Thymus (tissue), 14 donors: ENCODE measurements at places on chromosomes 4 and X.

- H3K36me3 ChIP-seq = peaks cover 3% of the 10 kb centered on the region
- H3K27ac ChIP-seq = no peak overlapping the region
These were observed 53.4 kb downstream of the CASP6 start for GRCh38 chr4:109649872-109650271.

- no peaks in the 10 kb centered on the region for H3K36me3 ChIP-seq
- H3K4me1 ChIP-seq = no peaks in the 10 kb centered on the region
- H3K27me3 ChIP-seq = no peaks in the 10 kb centered on the region
- no peak overlapping the region for H3K27ac ChIP-seq
- H3K4me3 ChIP-seq = no peak overlapping the region
These were observed 186.9 kb downstream of the STK32B start for GRCh38 chr4:5238173-5238572.

- H3K27ac ChIP-seq = no peak overlapping the region
- no peak overlapping the region for H3K4me3 ChIP-seq
- H3K4me1 ChIP-seq = no peaks in the 10 kb centered on the region
- no peaks in the 10 kb centered on the region for H3K27me3 ChIP-seq
These were observed 151.9 kb upstream of the PLAC1 start for GRCh38 chrX:134810211-134810610.

DNA sequence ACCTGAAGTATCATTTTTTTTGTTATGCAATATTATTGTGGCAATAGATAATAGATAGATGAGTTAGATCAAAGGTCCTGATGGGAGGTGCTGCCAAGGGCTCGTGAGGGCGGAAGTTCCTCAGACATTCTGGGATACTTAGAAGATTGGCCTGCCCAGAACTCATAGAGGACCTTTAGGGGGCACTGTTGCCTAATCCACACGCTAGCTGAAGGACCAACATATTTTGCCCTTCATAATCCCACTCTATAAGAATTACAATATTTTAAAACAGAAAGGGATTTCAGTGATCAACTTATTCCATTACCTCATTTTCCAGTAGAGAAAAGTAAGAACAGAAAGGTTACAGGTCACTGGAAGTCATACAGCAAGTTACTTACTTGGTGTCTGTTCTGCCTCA is 22.9 kb upstream of the COX7B2 start:
- DNase-seq = peak; percentile 10
- no peaks in the 10 kb centered on the region for H3K4me1 ChIP-seq
- H3K36me3 ChIP-seq = no peaks in the 10 kb centered on the region
- no peaks in the 10 kb centered on the region for H3K27me3 ChIP-seq

DNA sequence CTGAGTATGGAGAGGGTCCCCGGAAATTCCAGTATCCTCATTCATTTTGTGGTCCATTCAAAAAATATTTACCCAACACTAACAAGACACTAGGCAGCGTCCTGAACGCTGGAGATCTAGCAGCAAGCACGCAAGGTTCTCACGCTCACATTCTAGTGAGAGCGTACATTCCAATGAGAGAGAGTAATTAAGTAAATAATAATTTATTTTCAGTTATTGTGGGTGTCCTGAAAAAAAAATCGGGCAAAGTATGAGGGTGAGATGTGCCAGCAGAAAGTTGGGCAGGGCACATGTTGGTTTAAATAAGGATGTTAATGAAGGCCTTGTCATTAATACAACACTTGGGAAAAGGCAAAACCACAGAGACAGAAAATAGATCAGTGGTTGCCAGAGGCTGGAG is 4.0 kb upstream of the TMEM156 start:
- DNase-seq = no peak
- no peak overlapping the region for H3K27ac ChIP-seq
- no peaks in the 10 kb centered on the region for H3K36me3 ChIP-seq
- peaks cover 26% of the 10 kb centered on the region for H3K4me1 ChIP-seq
- H3K4me3 ChIP-seq = no peak overlapping the region

DNA sequence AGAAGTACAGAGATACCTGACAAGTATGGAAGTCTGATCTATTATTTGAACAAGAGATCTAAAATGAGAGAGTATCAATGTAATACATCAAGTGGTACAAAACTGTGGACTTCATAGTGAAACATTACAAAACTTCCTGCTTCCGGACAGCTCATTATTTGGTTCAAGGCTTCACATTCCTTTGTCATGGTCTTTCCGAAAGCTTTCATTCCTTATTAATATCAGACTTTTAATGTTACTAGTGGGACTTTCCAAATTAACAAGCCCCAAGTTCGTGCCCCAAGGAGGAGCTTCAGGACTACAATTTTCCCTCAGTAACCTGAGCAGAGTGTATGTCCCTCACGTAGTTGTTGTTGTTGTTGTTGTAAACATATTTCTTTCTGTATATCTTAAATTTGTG is 1.2 kb downstream of the CHIC2 start:
- H3K36me3 ChIP-seq = no peaks in the 10 kb centered on the region
- H3K27ac ChIP-seq = peak overlapping the region; percentile 88
- no peaks in the 10 kb centered on the region for H3K27me3 ChIP-seq
- DNase-seq = no peak

DNA sequence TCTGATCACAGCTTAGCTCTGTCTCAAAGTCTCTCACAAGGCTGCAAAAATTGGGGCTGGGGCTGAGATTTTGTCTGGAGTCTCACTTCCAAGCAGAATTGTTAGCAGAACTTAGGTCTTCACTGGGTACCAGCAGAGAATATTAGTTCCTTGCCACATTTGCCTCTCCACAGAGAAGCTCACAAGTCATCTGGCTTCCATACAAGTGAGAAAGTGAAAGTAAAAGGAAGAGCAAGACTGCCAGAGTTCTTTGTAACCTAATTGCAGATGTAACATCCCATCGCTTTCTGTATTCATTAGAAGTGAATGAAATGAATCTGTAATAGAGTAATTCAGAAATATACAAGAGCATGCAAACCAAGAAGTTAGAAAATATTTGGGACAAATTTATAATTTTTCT is 624.1 kb upstream of the GNPDA2 start:
- no peaks in the 10 kb centered on the region for H3K36me3 ChIP-seq
- no peaks in the 10 kb centered on the region for H3K4me1 ChIP-seq
- DNase-seq = no peak

- no peak overlapping the region for H3K27ac ChIP-seq
- no peak for DNase-seq
- no peak overlapping the region for H3K4me3 ChIP-seq
- H3K36me3 ChIP-seq = no peaks in the 10 kb centered on the region
- H3K4me1 ChIP-seq = peaks cover 77% of the 10 kb centered on the region
- no peaks in the 10 kb centered on the region for H3K27me3 ChIP-seq
These were observed 5.1 kb upstream of the WDR1 start for GRCh38 chr4:10121568-10122208.

GRCh38 chr4:16183604-16184003 is 42.7 kb downstream of the TAPT1 start:
- H3K4me3 ChIP-seq = no peak overlapping the region
- H3K4me1 ChIP-seq = no peaks in the 10 kb centered on the region
- DNase-seq = no peak

- peaks cover 2% of the 10 kb centered on the region for H3K36me3 ChIP-seq
- H3K4me1 ChIP-seq = no peaks in the 10 kb centered on the region
- DNase-seq = no peak
These were observed 18.9 kb downstream of the DNAJB14 start for GRCh38 chr4:99927566-99927965.

GRCh38 chr4:42357325-42357724 is 40.0 kb upstream of the SHISA3 start:
- H3K36me3 ChIP-seq = no peaks in the 10 kb centered on the region
- H3K27me3 ChIP-seq = no peaks in the 10 kb centered on the region
- H3K4me3 ChIP-seq = no peak overlapping the region
- no peaks in the 10 kb centered on the region for H3K4me1 ChIP-seq
- DNase-seq = no peak
- no peak overlapping the region for H3K27ac ChIP-seq

- H3K27me3 ChIP-seq = no peaks in the 10 kb centered on the region
- no peak overlapping the region for H3K4me3 ChIP-seq
- DNase-seq = no peak
- H3K27ac ChIP-seq = no peak overlapping the region
- no peaks in the 10 kb centered on the region for H3K36me3 ChIP-seq
These were observed 664.5 kb downstream of the RAPGEF2 start for GRCh38 chr4:159767406-159767805.

DNA sequence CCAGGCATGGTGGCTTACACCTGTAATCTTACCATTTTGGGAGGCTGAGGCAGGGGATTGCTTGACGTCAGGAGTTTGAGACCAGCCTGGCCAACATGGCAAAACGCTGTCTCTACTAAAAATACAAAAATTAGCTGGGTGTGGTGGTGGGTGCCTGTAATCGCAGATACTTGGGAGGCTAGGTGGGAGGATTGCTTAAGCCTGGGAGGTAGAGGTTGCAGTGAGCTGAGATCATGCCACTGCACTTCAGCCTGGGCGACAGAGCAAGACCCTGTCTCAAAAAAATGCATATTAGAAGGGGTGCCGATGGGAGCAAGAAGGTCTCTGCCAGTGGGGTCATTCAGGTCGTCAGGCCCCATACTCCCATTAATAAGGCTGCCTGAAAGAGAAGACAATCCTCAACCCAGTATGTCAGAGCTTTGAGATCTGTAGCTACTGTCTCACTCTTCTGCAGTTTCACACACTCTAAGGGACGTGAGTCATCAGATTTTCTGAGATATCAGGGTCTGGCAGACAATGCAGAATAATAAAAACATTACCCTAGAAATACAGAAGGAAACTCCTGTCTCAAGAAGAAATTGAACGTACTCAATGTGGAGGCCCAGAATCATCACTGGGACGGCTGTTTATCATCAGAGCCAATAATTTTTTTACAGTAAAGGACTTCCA is 176.7 kb upstream of the FAT1 start:
- no peaks in the 10 kb centered on the region for H3K36me3 ChIP-seq
- H3K27ac ChIP-seq = no peak overlapping the region
- H3K27me3 ChIP-seq = no peaks in the 10 kb centered on the region
- no peak overlapping the region for H3K4me3 ChIP-seq

DNA sequence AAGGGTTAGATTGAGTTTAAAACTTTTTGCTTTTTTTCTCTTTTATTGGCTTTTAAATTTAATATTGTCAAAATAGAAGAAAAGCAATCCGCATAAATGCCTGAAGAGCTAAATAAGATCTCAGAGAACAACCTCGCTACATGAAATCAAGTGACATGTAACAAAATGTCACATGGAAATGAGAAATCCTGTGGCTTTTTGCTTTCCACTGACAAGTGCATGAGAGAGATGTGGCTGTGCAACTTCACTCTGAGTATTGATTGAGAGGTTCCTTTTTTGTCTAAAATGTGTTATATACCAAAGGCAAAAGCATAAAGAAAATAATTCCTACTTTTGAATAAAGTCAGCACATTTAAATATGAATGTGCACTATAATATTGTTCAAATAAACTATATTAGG is 263.5 kb downstream of the MAPK10 start:
- H3K4me3 ChIP-seq = no peak overlapping the region
- H3K4me1 ChIP-seq = no peaks in the 10 kb centered on the region
- no peak overlapping the region for H3K27ac ChIP-seq
- H3K27me3 ChIP-seq = no peaks in the 10 kb centered on the region
- no peak for DNase-seq
- H3K36me3 ChIP-seq = no peaks in the 10 kb centered on the region

- no peak overlapping the region for H3K27ac ChIP-seq
- H3K36me3 ChIP-seq = no peaks in the 10 kb centered on the region
- H3K4me3 ChIP-seq = no peak overlapping the region
These were observed 13.2 kb upstream of the MMAA start for GRCh38 chr4:145605941-145606340.

DNA sequence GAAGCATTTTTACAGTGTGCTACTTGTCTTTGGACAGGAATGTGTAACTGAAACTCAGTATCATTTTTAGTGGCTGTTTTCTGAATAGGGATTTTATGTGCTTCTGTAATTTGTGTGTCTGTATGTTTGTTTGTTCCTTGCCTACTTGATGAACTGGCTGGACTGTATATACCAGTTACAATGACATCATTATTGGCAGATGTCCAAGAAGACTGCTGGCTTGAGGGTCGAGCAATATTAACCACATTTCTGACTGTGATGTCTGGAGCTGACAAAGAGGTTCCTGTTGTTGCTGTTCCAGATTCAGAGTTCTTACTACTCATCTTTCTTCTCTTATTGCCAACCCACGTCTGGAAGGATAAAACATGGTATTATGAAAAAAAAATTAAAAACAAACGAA is 33.0 kb downstream of the HDX start:
- no peak for DNase-seq
- no peak overlapping the region for H3K27ac ChIP-seq
- H3K4me1 ChIP-seq = no peaks in the 10 kb centered on the region
- no peak overlapping the region for H3K4me3 ChIP-seq
- no peaks in the 10 kb centered on the region for H3K27me3 ChIP-seq
- no peaks in the 10 kb centered on the region for H3K36me3 ChIP-seq

DNA sequence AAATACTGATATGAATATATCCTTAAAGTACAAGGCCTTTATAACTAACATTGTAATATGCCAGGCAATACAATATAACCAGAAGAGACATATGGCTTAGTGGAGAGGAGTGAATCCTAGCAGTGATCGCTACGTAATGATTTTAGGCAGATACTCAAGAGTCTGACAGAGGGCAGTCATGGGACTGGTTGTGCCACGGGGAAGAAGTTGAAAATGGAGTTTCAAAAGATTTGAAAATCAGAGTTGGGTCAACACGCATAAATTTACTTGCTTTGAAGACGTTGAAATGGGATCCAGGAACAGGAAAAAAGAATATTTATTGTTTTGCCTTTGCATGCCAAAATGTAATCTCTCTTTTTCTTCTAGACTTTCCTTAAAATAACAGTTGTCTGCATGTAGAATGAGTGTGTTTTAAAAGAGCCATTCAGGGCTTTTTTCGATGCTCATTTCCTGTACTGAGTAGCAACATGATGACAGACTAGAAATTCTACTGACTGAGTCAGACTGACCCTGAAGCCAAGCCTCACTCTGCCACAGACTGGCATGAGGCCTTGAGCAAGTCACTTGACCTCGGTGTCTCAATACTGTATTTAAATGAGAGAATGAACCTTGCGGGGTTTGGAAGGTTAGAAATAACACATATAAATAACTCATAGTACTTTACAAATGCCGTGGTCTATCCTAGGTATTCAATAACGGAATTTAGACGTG is 8.1 kb upstream of the SMS start:
- H3K27ac ChIP-seq = no peak overlapping the region
- no peaks in the 10 kb centered on the region for H3K27me3 ChIP-seq
- no peaks in the 10 kb centered on the region for H3K36me3 ChIP-seq
- no peak for DNase-seq

DNA sequence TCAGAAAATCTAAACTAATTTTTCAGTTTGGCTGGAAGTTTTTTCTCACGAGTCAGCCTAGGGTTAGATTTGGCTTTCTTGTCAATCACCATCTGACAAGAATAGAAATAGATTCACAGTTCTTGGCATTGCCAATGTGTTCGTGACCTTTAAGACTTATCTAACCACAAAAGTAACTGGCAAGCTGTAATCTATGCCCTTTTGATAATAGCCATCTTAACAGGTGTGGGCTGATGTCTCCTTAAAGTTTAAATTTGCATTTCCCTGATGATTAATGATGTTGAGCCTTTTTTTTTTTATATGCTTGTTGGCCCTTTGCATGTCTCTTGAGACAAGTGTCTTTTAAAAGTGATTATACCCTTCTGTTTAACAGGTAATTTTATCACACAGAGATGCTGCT is 460.3 kb upstream of the PRKX start:
- H3K4me1 ChIP-seq = no peaks in the 10 kb centered on the region
- no peak overlapping the region for H3K4me3 ChIP-seq
- no peak for DNase-seq
